PC-9 (cell line): ENCODE measurements at places on chromosomes 4 and X. TPM values are rescaled to one million over a fixed set of nuclear protein-coding genes. Genes with fewer than 3 reads are reported as not detected.

The CXCL6 gene
- total RNA-seq = not detected in 2 replicates

The CD40LG gene
- not detected in 2 replicates for total RNA-seq

The PTPN13 gene
- total RNA-seq = 6.9 and 8.3 TPM in 2 replicates

The BEX2 gene
- 4.7 and 6.9 TPM in 2 replicates for total RNA-seq

The XPNPEP2 gene
- not detected in 2 replicates for total RNA-seq

The UBA1 gene
- 121 and 126 TPM in 2 replicates for total RNA-seq

The APLN gene
- 0.13 TPM in 2 replicates for total RNA-seq

The SLC26A1 gene
- total RNA-seq = 0.53 and 1.3 TPM in 2 replicates

- no peak overlapping the region for H3K4me3 ChIP-seq
- peak; percentile 78 for DNase-seq
- H3K27ac ChIP-seq = no peak overlapping the region
- H3K27me3 ChIP-seq = no peaks in the 10 kb centered on the region
Observed at GRCh38 chrX:107747596-107748161, 27.9 kb downstream of the TSC22D3 start.

DNA sequence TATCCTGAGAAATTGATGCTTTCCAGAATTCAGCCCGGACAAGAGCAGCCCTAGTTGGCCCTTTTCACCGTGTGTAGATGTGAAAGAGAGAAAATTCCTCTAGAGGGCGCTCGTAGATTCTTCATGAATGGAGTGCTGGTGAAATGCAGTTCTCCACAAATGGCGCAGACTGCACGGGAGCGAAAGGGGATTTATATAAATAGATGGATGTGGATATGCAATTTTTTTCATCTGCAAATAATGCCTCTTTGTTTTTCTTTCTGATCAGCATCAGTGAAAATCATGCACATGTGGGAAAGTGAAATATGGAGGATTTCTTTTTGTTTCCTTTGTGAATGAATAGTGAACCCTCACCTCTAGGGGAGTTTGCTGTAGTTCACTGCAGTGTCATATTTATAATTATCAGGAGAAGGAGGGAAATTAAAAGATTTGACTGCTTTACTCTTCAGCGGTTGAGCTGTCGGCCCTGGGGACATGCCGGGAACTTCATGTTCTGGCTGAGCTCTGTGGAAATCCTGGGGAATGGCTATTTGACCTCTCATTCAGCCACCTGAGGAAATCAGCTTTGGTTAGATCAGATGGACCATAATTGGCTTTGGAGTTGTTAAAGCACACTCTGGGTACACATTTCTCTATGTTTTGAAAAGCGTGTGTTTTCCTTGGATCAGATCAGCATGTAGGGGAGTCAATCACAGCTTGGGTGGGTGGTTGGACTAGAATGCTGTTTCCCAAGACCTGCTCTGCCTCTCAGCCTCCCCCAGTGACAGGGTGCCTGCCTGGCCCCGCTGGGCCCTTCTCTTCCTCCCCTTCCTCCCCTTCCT, 115.0 kb upstream of the SHISA3 start:
- H3K27ac ChIP-seq = no peak overlapping the region
- no peak overlapping the region for H3K4me3 ChIP-seq
- no peaks in the 10 kb centered on the region for H3K4me1 ChIP-seq
- peaks cover 22% of the 10 kb centered on the region for H3K27me3 ChIP-seq
- no peaks in the 10 kb centered on the region for H3K36me3 ChIP-seq

DNA sequence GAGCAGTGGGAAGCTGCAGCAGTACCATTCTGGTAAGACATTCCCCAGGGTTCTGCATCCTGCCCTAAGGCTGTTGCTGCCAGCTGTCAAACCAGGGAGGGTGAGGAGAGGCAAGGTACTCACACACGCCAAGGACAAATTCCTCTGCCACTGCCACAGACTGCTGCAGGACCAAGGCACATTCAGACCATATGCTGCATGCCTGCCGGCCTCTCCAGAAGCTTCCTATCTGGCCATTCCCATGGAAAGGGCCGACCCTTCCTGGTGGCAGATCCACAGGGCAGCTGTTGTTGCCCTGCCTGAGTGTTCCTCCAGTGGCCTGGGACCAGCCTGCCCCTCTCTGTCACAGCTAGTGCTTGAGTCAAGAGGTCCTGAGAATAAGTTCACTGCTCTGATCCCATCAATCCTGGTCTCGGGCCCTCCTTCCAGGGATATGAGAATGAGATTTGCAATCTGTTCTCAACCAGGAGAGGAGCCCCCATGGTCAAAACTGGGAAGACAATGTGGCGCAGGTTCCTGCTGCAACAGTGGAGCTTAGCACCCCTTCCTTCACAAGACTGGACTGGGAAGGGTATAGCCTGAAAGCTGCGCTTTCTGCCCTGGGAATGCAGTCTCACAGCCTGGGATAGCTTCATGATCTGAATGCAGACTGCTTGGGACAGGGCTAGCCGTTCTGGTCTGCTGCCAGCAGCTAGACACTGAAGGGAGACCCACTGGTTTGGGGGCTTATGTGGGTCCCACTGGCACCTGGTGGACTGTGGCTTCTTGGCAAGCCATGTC, 342.5 kb upstream of the NDST3 start:
- no peak for DNase-seq
- H3K4me1 ChIP-seq = no peaks in the 10 kb centered on the region
- H3K4me3 ChIP-seq = no peak overlapping the region

DNA sequence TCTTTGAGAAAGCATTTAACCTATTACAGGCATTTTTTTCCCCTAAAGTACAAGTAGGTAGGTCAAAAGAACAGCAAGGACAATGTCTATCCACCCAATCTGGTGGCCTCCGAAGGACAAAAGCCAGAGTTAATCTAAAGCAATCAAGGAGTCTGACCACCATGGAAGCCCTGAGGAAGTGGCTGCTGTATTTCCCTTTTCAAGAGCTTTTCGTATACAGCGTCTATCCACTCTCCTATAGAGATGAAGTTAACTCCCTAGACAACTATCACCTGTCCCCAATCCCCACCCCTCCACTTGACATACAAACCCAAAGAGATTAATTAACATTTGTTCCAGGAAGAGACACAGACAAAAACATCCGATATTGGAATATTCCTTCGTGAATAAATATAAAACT, 85.5 kb downstream of the SNCA start:
- no peak for DNase-seq
- H3K4me1 ChIP-seq = peaks cover 15% of the 10 kb centered on the region
- H3K27ac ChIP-seq = no peak overlapping the region
- H3K4me3 ChIP-seq = no peak overlapping the region

DNA sequence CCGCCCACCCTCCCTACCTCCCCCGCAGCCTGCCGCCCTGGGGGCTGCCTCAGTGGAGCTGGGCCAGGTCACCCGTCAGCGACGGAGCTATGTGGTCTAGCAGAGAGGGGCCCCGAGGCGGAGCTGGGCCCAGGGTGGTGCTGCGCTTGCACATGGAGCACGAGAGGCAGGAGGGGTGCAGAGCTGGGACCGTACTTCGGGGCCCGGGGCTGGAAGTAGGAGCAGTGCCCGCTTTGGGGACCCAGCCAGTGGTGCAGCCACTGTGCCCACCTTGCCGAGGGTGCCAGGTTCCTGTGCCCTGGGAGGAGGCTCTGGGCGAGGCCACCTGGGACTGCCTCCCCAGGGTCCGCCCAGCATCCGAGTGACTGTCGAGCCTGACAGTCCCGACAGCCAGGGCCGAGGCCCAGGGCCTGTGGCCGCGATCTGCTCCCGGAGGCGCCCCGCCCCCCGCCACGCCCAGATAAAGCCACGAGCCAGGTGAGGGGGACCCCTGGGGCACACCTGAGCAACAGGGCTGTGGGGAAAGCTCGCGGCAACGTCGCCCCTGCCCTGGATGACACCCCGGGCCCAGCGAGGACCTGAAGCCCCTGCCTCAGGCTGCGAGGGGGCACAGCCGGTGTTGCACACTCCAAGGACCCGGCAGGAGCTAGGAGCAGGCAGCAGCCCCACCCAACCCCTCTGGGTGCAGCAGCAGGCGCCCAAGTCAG, 117.5 kb downstream of the DNAAF6 start:
- no peak overlapping the region for H3K4me3 ChIP-seq
- no peak for DNase-seq
- H3K27ac ChIP-seq = no peak overlapping the region

- H3K36me3 ChIP-seq = no peaks in the 10 kb centered on the region
- H3K4me1 ChIP-seq = no peaks in the 10 kb centered on the region
- DNase-seq = no peak
- no peak overlapping the region for H3K4me3 ChIP-seq
- H3K27me3 ChIP-seq = no peaks in the 10 kb centered on the region
Observed at GRCh38 chrX:10597871-10598270, 22.5 kb downstream of the MID1 start.

DNA sequence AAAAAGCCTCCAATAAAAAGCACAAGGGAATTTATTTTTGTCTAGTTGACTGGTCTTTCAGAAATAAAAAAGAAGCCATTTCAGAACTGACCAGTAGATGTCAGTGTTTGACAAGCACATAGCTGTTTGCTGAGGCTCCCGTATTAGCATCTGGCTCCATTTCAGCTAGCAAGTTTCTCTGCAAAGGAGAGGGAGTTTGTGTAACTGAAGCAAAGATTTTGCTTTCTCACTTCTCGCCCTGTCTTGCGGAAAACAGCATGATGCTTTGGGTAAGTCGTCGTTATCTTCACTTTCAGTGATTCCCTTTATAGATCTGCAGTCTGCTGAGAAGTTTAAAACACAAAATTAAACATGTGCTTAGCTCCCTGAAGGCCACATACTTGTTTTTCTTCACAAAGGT, 85.5 kb downstream of the CT47B1 start:
- no peak overlapping the region for H3K4me3 ChIP-seq
- no peak overlapping the region for H3K27ac ChIP-seq
- peak; percentile 23 for DNase-seq
- H3K36me3 ChIP-seq = no peaks in the 10 kb centered on the region
- no peaks in the 10 kb centered on the region for H3K27me3 ChIP-seq
- H3K4me1 ChIP-seq = peaks cover 25% of the 10 kb centered on the region

GRCh38 chr4:113410686-113411085, 350.9 kb downstream of the CAMK2D start:
- no peaks in the 10 kb centered on the region for H3K4me1 ChIP-seq
- no peak for DNase-seq
- H3K27ac ChIP-seq = no peak overlapping the region
- no peak overlapping the region for H3K4me3 ChIP-seq

- H3K36me3 ChIP-seq = no peaks in the 10 kb centered on the region
- H3K4me1 ChIP-seq = no peaks in the 10 kb centered on the region
- no peak for DNase-seq
- no peak overlapping the region for H3K27ac ChIP-seq
Observed at GRCh38 chr4:64781737-64782326, 372.6 kb upstream of the TECRL start.

DNA sequence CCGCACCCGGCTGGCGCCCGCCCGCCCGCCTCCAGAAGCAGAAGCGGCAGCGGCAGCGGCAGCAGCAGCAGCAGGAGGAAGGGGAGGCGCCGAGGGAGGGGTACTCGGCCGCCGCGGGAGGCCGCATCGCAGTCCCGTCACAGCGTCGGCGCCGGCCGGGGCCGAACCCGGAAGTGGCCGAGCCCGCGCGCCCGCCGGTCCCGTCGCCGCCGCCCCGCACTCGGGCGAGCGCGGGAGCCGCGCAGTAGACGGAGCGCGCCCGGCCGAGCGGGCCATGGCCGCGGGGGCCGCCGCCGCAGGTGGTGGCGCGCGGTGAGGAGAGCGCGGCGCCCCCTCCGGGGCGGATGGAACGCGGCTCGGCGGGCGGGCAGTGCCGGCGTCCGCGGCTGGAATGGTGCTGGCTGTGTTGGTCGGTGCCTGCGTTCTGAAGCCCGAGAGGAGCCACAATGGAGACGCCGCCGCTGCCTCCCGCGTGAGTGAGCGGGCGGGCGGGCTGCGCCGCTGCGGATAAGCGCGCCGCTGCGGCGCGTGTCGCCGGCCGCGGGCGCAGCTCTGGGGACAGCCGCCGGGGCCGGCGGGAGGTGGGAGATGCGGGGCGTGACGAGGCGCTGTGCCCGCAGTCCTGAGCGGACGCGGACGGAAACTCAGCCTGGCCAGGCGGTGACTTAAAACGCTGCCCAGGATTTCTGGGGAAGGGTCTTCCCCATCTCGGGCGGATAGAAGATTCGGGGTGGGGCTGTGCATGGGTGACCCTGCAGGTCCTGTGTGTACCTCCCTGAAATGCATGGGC, at the start of gene KLHL2:
Gene KLHL2 (plus strand): TSS at position 131 of the 790 bp plus-strand sequence. CDS start 316 bp downstream, at position 447.
- H3K36me3 ChIP-seq = no peaks in the 10 kb centered on the region
- peak within 1 kb of the TSS; percentile 78 for H3K4me3 ChIP-seq
- H3K27ac ChIP-seq = no peak within 1 kb of the TSS
- peaks cover 69% of the 10 kb centered on the region for H3K4me1 ChIP-seq

DNA sequence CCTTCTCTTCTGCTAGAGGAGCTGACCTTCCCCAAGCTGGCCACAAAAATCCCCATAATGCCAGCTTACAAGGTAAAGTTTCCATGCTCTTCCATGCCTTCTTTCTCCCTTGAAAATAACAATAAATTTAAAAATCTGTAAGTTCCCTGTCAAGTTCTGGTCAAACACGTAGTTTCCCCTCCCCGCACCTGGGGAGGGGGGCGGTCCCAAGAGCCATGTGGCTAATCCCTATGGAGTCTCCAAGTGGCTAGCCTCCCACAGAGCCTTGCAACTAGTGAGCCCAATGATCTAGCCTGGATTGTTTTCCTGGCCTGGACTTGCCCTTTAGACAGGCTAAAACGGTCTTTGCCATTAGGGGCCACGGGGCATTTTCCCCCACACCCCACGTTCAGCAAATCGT, 2.1 kb upstream of the NRK start:
- no peaks in the 10 kb centered on the region for H3K27me3 ChIP-seq
- no peaks in the 10 kb centered on the region for H3K4me1 ChIP-seq
- DNase-seq = no peak
- no peaks in the 10 kb centered on the region for H3K36me3 ChIP-seq
